ENCODE measurements at places on chromosomes 3 and 15.

- no peak for DNase-seq
These were observed 135.2 kb downstream of the MECOM start for GRCh38 chr3:169528289-169528688.

GRCh38 chr3:156820692-156821080 is 5.5 kb upstream of the LEKR1 start:
- DNase-seq = no peak

DNA sequence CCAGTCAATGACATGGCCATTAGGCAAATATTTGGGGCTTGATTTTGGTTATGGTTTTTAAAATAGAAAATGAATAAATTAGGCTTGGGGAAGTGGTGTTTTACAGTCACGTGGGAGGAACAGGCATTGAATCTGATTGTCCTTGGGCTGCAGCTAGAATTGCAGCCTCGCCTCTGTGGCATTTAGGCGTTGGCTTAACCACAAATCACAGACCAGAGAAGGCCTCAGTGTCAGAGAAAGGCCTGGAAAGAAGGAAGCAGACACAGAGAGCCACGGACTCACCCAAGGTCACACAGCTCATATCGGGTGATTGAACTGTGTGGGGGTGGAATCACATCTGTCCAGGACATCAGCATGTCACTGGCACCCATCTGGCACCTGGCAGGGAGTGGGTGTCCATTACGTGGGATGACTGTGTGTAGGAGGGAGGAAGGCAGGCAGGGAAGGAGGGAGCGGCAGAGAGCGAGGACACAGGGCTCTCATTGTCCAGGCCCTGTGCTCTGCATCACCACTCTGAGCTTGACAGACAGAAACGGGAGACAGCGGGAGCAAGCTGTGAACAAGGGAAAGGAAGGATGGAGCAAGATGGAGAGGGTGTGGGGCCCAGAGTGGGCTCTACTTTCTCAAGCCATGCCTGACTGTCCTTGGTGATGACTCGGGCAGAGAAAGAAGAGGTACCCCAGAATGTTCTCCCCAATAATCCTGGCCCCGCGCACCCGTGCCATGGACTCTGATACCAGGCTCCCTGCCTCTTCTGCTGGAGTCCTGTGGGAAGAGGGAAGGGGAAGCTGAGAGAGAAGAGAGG is 186.4 kb downstream of the FAM43A start:
- DNase-seq = no peak

- no peak for DNase-seq
These were observed 45.6 kb downstream of the MFSD1 start for GRCh38 chr3:158847452-158847821.

DNA sequence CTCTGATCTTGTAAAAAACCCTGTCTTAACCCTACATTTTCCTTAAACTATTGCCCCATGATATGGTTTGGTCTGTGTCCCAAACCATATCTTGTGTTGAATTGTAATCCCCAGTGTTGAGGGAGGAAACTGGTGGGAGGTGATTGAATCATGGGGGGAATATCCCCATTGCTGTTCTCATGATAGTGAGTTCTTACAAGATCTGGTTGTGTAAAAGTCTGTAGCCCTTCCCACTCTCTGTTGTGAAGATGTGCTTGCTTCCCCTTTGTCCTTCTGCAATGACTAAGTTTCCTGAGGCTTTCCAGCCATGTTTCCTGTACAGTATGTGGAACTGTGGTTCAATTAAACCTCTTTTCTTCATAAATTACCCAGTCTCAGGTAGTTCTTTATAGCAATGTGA is 881.4 kb downstream of the DIPK2A start:
- no peak for DNase-seq

DNA sequence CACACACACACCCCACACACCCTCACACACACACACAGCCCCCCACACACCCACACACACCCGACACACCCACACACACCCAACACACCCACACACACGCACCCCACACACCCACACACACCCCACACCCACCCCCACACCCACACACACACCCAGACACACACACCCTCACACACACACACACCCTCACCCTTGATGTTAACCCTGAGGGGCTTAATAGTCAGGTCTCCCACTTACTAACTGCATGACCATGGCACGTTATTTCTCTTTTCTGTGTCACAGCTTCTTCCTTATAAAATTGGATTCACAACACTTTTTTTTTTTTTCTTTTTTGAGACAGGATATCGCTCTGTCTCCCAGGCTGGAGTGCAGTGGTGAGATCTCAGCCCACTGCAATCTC is 2.8 kb downstream of the GRM2 start:
- DNase-seq = no peak

- DNase-seq = no peak
These were observed 6.5 kb downstream of the ZNF589 start for GRCh38 chr3:48247401-48247811.

- DNase-seq = no peak
These were observed 28.5 kb downstream of the ATR start for GRCh38 chr3:142549986-142550385.

- DNase-seq = peak; percentile 76
These were observed 86.0 kb downstream of the ECT2 start for GRCh38 chr3:172836390-172836997.

DNA sequence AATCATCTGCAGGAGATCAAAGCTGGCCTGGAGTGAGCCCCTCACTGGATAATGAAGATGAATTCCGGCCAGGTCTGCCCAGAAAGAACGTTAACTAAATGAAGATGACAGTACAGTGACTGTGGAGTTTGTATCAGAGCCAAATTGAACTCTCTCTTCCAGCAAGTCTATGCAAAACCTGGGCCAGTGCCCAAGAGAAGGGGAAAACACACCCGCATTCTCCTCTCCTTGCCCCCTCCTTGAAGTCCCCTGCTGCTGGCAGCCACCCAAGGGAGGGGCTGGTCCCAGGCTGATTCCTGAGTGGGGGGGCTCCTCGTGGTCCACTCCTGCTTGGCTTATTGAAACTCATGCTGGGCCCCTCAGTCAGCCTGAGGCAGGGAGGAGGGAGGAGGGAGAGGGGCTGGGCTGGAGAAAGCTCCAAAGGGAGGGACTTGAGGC is 155.7 kb downstream of the RAB11A start:
- peak; percentile 47 for DNase-seq

GRCh38 chr3:54427501-54427900 is 305.1 kb downstream of the CACNA2D3 start:
- DNase-seq = peak; percentile 68

DNA sequence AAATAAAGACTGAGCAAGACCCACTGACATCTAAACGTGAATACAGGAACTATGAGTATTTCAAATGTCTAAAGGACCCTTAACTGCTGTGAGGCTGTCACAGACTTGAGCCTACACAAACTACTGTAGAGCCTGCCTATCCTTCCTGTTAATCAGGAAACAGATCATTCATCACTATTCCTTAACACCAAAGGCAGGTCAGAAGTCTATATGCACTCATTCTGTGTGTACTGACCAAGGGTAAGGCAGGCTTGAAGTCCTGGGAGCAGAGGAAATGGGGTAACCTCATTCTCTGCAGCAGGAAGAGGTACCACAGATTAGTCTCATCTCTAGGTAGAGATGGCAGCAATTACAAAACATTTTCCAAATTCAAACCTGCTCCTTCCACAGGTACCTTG is 30.7 kb downstream of the NPTN start:
- DNase-seq = no peak

DNA sequence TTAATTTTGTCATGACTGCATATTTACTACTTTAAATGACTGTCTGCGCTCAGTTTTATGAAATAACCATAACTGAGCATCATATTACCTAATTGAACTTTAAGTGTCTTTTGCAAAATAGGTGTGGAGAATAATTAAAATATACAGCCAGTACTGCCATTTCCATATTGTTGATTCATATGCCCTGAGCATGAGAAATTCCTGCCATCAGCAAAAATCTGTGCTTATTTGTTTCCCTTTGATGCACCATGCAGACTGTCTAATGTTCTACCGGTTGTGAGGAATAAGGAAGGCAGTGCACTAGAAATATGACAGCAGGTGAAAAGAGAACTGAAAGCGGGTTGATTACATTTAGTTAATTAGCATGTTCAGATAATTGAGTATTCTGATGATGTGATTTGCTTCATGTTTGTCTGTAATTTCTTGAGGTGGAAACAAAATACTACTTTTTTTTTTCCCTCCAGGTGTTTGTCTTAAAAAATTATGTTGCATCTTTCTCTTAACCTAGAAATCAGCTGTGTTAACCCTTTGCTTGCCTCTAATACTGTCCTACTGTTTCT is 229.4 kb upstream of the AZI2 start:
- DNase-seq = peak; percentile 30

- DNase-seq = no peak
These were observed 318.4 kb downstream of the LPP start for GRCh38 chr3:188472336-188472735.

- DNase-seq = no peak
These were observed 36.9 kb downstream of the AKAP13 start for GRCh38 chr15:85417276-85417675.

- DNase-seq = no peak
These were observed 19.0 kb upstream of the IL1RAP start for GRCh38 chr3:190494907-190495306.

- no peak for DNase-seq
These were observed 655.5 kb downstream of the GBE1 start for GRCh38 chr3:81105789-81106488.

DNA sequence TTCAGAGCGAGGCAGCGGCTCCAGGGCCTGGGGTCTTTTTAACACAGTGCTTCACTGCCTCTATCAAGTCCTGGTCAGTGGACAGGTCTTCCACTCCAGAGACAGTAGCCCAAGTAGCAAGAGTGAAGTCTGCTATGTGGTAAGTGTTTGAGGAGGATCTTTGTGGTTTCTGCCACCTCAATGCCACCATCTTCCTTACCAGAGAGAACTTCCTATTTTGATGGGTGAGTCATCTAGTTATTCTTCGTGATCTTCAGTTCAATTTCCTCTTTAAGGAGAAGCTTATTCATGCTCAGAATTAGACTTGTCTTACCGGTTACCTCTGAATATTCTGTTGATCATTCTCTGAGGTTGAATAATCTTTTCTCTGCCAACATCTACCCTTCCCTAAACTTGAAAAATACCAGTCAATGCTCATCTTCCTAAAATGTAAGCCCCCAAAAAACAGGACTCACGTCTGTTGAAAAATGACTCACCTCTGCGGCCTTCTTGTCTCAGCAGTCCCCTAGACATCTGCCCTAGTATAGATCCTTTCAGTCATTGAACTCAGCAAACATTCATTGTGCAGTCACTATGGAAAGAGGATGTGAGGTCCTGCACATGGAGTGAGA is 32.2 kb upstream of the BCL6 start:
- no peak for DNase-seq

DNA sequence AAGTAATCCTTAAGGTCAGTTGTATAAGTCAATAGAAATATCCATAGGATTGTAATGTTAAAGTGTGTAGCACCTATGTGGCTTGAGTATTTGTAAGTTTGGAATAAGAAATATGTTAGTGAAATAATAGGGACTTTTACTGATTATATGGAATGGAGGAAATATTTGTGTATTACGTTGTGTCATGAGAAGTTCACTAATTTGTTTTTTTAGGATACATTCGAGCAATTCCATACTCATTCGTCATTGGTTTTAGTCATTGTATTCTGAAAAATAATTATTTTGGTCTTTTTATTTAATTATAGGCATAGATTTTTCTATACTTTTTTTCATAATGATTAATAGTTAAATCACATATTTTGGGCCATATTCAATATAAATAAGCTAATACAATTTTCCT is 21.0 kb downstream of the MBNL1 start:
- no peak for DNase-seq

GRCh38 chr15:80114114-80114513 is 38.7 kb upstream of the FAH start:
- DNase-seq = peak; percentile 27

GRCh38 chr3:193905541-193906396 is 230.2 kb upstream of the HES1 start:
- DNase-seq = no peak

- DNase-seq = no peak
These were observed 171.6 kb downstream of the PPM1L start for GRCh38 chr3:160927620-160928019.

DNA sequence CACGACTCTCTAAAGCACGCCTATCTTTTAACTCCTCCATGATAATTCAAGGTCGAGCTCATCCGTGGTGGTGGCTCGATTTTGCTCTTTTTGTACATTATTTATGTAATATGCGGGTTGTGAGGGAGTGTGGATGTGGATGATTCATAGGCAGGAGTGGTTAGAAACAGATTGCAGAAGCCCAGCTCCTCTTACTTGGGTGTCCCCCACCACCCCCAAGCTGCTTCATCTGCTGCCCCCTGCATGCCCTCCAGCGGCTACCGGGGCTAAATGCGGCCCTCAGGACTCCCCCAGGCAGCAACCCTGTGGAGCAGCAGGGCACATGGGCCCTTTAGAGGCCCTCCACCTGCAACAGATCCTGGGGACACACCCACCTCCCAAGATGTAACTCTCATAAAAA is 111.5 kb upstream of the SELENOK start:
- DNase-seq = no peak

GRCh38 chr3:150450916-150451315 is 42.8 kb downstream of the TSC22D2 start:
- no peak for DNase-seq

GRCh38 chr3:81132995-81133394 is 628.5 kb downstream of the GBE1 start:
- DNase-seq = no peak
